ENCODE measurements at places on chromosomes 1 and 21. TPM values are rescaled to one million over a fixed set of nuclear protein-coding genes. Genes with fewer than 3 reads are reported as not detected.

Gene LORICRIN
- total RNA-seq: not detected

Gene SYT14
- total RNA-seq: not detected

Gene S100A9
- not detected for total RNA-seq

Gene NBPF9
- total RNA-seq: 13.3 TPM

Gene SYNC
- total RNA-seq: 1.1 TPM

- no peak overlapping the region for H3K4me3 ChIP-seq
- no peaks in the 10 kb centered on the region for H3K27me3 ChIP-seq
- H3K36me3 ChIP-seq: no peaks in the 10 kb centered on the region
- DNase-seq: no peak
Observed at GRCh38 chr1:200885623-200886402, 8.9 kb upstream of the INAVA start.

GRCh38 chr21:41653954-41654491, 112.8 kb downstream of the RIPK4 start:
- DNase-seq: no peak
- H3K4me1 ChIP-seq: no peaks in the 10 kb centered on the region
- no peak overlapping the region for H3K27ac ChIP-seq
- no peaks in the 10 kb centered on the region for H3K27me3 ChIP-seq
- no peaks in the 10 kb centered on the region for H3K36me3 ChIP-seq
- H3K4me3 ChIP-seq: no peak overlapping the region

- H3K27me3 ChIP-seq: no peaks in the 10 kb centered on the region
- H3K36me3 ChIP-seq: no peaks in the 10 kb centered on the region
- no peak overlapping the region for H3K4me3 ChIP-seq
- H3K27ac ChIP-seq: no peak overlapping the region
- no peak for DNase-seq
- H3K4me1 ChIP-seq: no peaks in the 10 kb centered on the region
Observed at GRCh38 chr1:49626472-49626871, 397.3 kb downstream of the AGBL4 start.

GRCh38 chr21:36454706-36455105, 25.2 kb downstream of the CLDN14 start:
- no peak overlapping the region for H3K27ac ChIP-seq
- no peak overlapping the region for H3K4me3 ChIP-seq
- no peak for DNase-seq
- H3K27me3 ChIP-seq: no peaks in the 10 kb centered on the region

Data from SJCRH30 (cell line).